ENCODE measurements at places on chromosomes 6 and 20.

DNA sequence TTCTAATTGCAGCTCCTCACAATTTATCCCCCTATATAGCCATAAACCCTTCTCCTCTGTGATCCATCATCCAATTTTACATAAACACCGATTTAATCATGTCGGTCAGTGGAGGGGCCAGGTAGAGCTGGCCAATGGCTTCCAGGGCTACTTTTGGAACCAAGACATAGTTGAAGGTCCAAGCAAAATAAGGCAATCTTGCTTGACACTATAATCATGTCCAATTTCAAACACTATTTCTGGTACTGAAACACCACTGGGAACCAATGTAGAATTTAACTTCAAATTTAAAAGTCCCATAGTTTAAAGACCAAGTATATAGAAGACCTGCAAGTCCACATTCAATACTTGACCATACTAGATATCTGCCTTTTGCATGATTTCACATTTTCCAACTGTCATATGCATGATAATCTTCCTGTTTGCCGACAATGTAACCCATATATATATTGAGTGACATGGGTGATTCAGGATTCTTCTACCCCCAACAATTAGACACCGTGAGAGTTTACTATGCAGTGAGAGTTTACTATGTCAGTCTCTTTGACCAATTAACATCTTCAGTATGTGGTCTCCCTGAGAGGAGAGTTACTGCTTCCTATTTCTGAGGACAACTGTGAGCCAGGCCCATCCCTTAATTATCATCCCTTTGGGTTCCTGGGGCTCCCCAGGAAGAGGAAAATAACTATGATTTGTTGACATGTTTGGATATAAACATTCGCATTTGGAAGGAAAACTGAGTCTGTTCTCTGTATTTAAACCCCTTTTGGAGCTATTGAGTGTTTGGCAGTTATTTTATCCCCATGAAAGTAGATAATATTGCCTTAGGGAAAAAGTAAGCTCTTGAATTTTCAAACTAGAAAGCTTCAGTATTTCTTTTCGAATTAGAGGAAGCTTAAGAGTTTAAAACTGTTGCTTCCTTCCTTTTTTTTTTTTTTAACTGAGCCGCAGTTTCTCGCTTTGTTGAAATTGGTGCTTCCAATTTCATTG, 31.8 kb downstream of the SAMD3 start:
- no peak for DNase-seq

GRCh38 chr6:134517868-134518267, 200.0 kb upstream of the SGK1 start:
- no peak for DNase-seq

DNA sequence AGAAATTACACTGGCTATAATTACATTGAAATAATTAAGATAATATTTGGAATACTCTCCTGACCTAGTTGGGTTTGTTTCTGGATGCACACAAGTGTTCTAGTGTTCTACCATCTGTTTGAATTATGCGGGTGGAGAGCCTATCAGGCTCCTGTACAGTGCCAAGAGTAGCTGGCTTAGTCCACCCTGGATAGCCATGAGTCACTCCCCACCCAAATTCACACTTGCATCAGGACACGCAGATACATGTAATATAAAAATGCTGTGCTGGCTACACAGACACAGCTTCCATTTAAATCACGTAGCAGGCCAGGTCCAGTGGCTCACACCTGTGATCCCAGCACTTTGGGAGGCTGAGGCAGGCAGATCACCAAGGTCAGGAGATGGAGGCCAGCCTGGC, 686.2 kb upstream of the SLC35B3 start:
- DNase-seq, result no peak

GRCh38 chr6:90483116-90483839, 103.6 kb downstream of the MAP3K7 start:
- no peak for DNase-seq

GRCh38 chr20:48131581-48131980, 346.3 kb upstream of the SULF2 start:
- DNase-seq, result no peak

DNA sequence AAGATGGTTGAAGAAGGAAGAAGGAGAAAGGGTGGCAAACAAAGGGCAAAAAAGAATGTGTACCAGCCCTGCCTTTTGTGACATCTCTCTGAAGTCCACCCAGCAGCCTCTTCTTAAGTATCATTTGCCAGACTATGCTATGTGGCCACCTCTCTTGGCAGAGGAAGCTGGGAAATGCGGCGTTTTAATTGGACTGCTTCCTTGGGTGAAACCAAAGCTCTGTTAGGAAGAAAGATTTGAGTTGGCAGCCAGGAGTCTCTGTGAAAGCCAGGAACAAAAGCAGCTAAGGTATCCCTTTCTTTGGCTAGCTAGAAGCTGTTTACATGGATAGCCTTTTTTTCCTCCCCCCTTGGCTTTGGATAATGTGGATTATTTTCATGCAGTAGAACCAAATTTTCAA, 67.5 kb upstream of the GTSF1L start:
- DNase-seq, result no peak

DNA sequence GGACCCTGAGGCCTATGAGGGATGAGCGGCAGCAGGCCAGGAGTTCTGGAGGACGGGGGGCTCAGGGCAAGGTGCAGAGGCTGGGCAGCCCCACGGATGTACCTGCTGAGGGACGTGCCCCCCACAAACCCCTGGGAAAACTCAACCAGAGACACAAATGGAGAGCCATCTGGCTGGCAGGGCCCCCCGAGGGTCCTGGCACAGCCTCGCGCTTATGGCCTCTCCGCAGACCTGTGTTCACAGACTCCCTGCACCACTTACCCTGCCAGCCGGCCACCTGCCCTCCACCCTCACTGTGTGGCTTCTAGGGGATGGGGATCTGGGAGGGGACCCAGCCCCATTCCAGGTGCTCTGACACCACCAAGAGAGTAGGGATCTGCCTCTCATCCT, 3.4 kb upstream of the ZBTB46 start:
- no peak for DNase-seq

- no peak for DNase-seq
Measured at GRCh38 chr6:13045676-13046075, 282.7 kb downstream of the TBC1D7 start.

DNA sequence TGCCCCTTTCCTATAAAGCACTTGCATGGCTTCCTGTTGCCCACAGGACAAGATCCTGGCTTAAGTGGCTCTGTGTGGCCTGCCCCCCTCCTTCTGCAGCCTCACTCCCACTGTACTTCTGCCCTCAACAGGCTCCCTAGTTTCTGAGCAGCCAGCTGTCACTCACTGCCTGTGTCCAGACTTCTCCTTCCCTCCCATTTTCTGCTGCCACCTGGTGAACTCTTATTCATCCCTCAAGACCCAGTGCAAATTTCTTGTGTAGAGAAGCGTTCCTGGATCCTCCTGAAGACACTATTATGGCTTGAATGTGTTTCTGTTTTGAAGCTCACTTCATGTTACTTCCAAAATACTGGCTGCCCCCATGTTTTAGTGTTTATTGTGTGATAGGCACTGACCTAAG, 26.5 kb downstream of the SNPH start:
- no peak for DNase-seq

GRCh38 chr6:159875194-159875593, 15.6 kb upstream of the MAS1 start:
- DNase-seq, result no peak

GRCh38 chr20:54366669-54367344, 108.6 kb upstream of the DOK5 start:
- DNase-seq, result no peak

- DNase-seq, result no peak
Measured at GRCh38 chr6:160858886-160859285, 132.7 kb upstream of the MAP3K4 start.

DNA sequence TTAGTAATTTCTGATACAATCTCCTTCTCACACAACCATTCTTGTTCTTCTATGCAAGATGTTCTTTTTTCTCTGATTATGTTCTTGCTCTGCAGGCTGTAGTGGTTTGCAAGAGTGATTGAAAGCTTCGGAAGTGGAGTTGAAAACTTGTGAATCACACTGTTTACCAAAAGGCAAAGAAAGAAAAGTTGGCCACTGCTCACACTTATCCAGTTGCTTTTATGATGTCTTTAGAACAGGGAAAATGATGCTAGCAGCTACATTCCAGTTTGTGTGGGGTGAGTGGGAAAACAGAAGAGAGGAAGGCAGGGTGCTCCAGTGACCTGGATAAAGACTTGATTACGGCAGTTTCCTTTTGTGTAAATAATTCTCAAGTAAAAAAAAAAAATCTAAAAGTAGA, 583.3 kb downstream of the TENT5A start:
- DNase-seq, result no peak

- DNase-seq, result no peak
Measured at GRCh38 chr20:53990768-53991450, 79.5 kb downstream of the BCAS1 start.

All from cortex of kidney (tissue), 1 donor.